Ovary (tissue), 10 donors: ENCODE measurements at places on chromosomes 2 and 18. TPM values are rescaled to one million over a fixed set of nuclear protein-coding genes. Genes with fewer than 3 reads are reported as not detected.

CCDC148 gene
- total RNA-seq: 3.8 TPM

TNFRSF11A gene
- total RNA-seq: 9.2 TPM

HS6ST1 gene
- 50.1 TPM for total RNA-seq

TBR1 gene
- not detected for total RNA-seq

ZNG1B gene
- 21.1 TPM for total RNA-seq

- no peaks in the 10 kb centered on the region for H3K27me3 ChIP-seq
- no peak overlapping the region for H3K27ac ChIP-seq
Observed at GRCh38 chr2:200732866-200733265, 78.8 kb upstream of the BZW1 start.

DNA sequence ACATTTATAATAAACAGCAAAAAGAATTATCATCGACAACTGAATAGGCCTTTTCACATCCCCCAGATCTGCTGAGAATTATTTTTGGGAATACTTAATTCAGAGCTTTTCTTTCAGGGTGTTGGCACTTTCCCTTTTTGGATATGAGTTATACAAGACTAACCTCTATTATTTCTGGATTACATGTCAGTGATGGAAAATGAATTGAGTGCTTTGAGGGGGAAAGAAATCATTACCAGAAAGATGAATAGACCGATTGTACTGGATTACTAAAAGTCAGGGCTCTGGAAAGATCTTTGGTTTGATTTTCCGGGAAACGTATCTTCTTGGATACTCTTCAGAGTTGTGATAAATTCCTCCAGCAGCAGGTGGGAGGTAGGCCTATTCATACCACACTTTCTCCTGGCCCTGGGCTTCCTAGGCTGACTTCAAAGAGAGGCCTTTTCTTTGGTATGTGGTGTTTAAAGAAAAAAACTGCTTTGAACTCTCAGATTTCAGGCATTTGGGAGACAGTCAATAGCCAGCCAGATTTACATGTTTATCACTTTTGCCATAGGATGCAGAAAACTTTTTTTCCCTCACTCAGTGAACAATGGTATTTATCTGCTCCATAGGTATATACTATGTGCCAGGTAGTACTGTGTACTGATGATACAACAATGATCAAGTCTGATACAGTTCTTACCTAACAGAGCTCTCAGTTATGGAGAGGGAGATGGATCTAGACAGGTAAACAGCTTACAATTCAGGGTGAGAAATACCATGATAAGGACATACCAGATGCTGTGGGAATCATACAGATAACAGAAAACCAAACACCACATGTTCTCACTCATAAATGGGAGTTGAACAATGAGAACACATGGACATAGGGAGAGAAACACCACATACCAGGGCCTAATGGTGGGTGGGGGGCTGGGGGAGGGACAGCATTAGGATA lies 63.3 kb upstream of the ACTR3 start:
- no peaks in the 10 kb centered on the region for H3K4me1 ChIP-seq
- no peak overlapping the region for H3K4me3 ChIP-seq
- no peak overlapping the region for H3K27ac ChIP-seq
- no peaks in the 10 kb centered on the region for H3K27me3 ChIP-seq
- DNase-seq: no peak

GRCh38 chr2:112433932-112434730 lies 686 bp upstream of the RGPD8 start:
- H3K27ac ChIP-seq: no peak overlapping the region
- DNase-seq: peak; percentile 37
- H3K4me3 ChIP-seq: no peak overlapping the region
- no peaks in the 10 kb centered on the region for H3K27me3 ChIP-seq

GRCh38 chr2:172253190-172254052 lies 150.7 kb upstream of the DLX2 start:
- H3K27me3 ChIP-seq: no peaks in the 10 kb centered on the region
- no peak overlapping the region for H3K4me3 ChIP-seq
- no peak for DNase-seq
- H3K4me1 ChIP-seq: no peaks in the 10 kb centered on the region
- no peaks in the 10 kb centered on the region for H3K36me3 ChIP-seq

DNA sequence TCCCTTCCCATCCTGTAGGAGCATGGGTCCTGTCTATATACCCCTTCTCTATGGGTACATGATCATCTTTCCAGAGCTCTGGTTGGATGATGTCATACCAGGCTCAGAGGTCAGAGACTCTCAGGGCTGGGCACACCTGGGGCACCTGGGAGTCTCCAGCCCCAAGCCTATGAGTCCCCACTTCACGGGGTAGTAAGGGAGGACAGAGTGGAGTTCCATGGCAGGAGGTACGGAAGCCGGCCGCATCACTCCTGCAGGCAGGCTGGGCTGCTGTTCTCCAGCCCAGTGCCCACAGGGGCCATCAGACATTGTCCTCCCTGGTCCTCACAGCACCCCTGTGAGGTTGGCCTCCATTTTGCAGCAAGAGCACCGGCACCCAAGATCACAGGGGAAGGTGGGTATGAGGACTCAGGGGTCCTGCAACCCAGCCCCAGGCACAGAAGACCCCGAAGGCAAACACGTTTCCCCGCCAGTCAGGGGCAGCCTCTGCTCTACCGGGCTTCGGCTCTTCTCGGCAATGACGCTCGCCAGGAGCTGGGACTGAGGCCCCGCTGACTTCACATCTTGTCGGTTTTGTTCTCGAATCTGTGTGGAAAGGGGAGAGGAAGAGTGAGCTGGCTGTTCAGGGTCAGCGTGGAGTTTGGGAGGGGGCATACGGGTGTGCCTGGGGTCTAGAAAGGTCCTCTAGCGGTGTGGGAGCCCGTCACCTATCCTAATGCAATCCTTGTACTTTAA lies 91.5 kb downstream of the ADD2 start:
- no peak overlapping the region for H3K4me3 ChIP-seq
- no peaks in the 10 kb centered on the region for H3K27me3 ChIP-seq
- no peak for DNase-seq
- no peak overlapping the region for H3K27ac ChIP-seq
- H3K4me1 ChIP-seq: no peaks in the 10 kb centered on the region
- H3K36me3 ChIP-seq: no peaks in the 10 kb centered on the region

- DNase-seq: no peak
- H3K4me1 ChIP-seq: peaks cover 2% of the 10 kb centered on the region
- no peak overlapping the region for H3K27ac ChIP-seq
- H3K27me3 ChIP-seq: no peaks in the 10 kb centered on the region
- H3K36me3 ChIP-seq: no peaks in the 10 kb centered on the region
Observed at GRCh38 chr18:55365342-55365741, 222.7 kb downstream of the TCF4 start.
